ENCODE measurements at places on chromosomes 7 and 10. TPM values are rescaled to one million over a fixed set of nuclear protein-coding genes. Genes with fewer than 3 reads are reported as not detected.

CPXM2 gene
- not detected for total RNA-seq

DNA sequence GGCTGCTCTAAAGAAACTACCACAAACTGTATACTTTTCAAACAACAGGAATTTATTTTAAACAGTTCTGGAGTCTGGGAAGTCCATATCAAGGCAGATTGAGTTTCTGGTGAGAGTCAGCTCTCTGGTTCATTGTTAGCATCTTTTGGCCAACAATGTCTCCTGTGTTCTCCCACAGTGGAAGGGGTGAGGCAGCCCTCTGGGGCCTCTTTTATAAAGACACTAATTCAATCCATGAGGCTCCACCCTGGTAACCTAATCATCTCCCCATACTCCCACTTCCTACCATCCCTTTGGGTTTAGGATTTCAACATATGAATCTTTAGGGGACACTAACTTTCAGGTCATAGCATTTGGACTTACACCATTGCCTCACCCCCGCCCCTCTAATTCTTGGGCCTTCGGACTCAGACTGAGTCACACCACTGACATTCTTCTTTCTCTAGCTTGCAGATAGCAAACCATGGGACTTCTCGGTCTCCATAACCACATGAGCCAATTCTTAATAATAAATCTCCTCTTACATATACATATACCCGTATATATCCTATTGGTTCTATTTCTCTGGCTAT lies 64.3 kb upstream of the ANTXRL start:
- no peak overlapping the region for H3K27ac ChIP-seq
- peaks cover 9% of the 10 kb centered on the region for H3K36me3 ChIP-seq
- H3K27me3 ChIP-seq = no peaks in the 10 kb centered on the region
- no peak for DNase-seq
- H3K4me3 ChIP-seq = no peak overlapping the region

GPER1 gene
- total RNA-seq = not detected

- H3K27me3 ChIP-seq = no peaks in the 10 kb centered on the region
- peak overlapping the region; percentile 92 for H3K27ac ChIP-seq
- peaks cover 87% of the 10 kb centered on the region for H3K4me1 ChIP-seq
- DNase-seq = no peak
Measured at GRCh38 chr10:71765906-71766716, 7.2 kb downstream of the VSIR start.

Data from activated CD4-positive, alpha-beta T cell treated with anti-CD3 and anti-CD28 coated beads for 36 hours (primary cell).